Activated T-helper 9 cell treated with anti-CD3 and anti-CD28 coated beads, Interleukin-2, amount 50 U/mL, for 16 hours (primary cell): ENCODE measurements at places on chromosomes 16 and 17.
A peak's percentile ranks its signal among the peaks of the same experiment; 100 is the strongest.

DNA sequence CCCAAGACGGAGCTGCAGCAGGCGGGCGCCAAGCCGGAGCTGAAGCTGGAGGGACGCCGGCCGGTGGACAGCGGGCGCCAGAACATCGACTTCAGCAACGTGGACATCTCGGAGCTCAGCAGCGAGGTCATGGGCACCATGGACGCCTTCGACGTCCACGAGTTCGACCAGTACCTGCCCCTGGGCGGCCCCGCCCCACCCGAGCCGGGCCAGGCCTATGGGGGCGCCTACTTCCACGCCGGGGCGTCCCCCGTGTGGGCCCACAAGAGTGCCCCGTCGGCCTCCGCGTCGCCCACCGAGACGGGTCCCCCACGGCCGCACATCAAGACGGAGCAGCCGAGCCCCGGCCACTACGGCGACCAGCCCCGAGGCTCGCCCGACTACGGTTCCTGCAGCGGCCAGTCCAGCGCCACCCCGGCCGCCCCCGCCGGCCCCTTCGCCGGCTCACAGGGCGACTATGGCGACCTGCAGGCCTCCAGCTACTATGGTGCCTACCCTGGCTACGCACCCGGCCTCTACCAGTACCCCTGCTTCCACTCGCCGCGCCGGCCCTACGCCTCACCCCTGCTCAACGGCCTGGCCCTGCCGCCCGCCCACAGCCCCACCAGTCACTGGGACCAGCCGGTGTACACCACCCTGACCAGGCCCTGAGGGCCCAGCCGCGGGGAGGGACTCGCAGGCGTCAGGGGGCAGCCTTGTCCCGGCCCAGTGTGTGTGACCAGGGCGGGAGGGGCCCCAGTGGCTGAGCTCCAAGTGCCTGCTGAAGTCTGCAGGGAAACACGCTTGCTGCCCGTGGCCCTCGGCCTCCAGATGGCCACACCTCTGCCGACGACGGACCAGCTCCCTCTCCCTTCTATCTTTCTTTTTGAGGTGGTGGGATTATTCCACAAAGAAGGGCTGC is 3.4 kb downstream of the SOX8 start:
- DNase-seq: no peak

GRCh38 chr17:49038138-49038537 is 41.0 kb downstream of the IGF2BP1 start:
- no peak for DNase-seq

DNA sequence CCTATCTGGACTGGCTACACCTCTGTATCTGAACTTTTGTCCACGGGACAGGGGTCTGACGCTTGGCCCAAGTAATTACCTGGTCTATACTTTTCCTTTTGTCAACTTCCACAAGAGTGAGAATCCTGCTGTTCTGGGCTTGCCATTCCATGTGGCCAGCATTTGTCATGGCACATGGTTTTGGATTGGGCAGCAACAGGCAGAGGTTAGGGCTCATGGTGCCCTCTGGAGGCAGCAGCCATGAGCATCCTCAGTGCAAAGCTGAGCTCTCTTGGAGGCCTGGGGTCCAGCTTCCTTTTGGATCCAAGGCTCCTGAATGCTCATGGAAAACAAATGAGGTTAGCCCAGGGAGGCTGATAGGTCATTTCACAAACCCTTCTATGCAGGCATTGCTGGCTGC is 7.5 kb upstream of the EDC4 start:
- DNase-seq: no peak

GRCh38 chr17:33551911-33552310 is 258.8 kb upstream of the ASIC2 start:
- DNase-seq: no peak

GRCh38 chr16:426115-426905 is 861 bp downstream of the RAB11FIP3 start:
- DNase-seq: no peak

DNA sequence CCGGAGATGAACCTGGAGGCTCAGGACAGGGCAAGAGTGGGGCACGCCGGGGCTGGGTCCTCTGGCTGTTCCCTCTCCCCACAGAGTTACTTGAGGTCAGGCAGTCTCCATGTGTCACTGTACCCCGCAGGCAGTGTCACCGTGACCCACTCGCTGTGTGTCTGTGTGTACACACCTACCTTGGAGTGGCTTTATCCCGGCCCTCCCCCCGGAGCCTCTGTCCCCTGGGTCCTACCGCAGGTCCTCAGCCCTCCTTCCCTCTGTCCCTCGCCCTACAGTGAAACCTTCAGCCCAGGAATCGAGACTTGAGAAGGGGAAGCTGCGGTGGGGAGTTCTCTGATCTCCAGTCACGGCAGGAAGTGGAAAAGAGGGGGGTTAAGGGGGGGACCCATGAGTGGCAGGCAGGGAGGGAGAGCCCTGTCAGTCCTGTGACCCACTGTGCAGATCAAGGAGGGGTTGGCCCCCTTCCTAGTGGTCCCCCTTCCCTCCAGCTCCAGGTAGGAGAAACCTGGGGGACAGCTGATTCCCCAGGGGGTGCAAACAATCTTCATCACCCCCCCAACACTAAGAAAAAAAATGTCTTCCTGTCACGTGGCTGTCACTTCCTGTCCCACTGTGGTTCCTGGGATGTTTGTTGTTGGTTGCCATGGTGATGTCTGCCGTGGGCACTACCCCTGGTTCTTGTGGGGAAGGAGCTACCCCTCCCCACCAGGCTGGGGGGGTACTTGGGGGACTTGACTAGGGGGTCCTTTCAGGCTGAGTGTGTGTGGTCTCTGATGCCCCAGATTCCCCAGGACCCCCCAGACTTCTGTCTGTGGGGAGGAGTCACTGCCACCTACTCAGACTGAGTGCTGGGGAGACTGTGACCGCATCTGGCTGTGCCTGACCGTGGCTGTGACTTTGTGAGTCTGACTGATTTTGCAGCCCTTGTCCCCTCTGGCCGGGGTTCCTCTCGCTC is 13.7 kb downstream of the RARA start:
- DNase-seq: peak; percentile 75

DNA sequence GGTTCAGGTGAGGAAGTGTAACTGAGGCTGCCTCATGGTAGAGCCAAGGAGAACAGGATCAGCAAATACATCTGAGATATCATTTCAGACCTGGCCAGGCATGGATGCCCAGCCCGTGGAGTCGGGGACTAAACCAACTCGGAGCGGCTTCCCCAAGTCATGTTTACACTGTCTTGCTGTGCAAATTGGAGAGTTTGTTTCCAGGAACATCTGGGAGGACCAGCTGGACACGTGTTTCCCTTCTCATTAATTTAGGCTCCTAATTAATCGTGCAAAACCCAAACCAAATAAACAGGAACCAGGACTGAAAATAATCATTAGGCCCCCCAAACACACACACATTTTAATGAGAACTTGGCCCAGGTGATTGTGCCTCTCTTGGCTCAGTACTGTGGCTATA is 70.9 kb upstream of the SALL1 start:
- no peak for DNase-seq

DNA sequence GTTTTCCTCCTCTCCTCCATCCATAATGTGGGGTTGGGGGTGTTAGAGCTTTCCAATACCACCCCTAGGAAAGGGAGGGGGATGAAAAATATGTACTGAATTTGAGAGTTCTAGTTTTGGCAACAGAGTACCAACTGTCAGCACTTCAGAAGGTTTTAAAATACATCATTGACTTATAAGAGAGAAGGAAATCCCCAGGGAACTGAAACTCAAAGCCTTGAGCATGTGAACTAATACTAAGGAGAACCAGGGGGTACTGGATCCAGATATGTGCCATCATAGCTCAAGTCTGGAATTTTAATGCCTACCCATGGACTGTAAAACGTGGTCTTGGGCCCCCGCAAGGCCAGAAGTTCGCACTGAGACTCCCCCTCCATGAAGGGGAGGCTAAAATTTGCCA is 15.8 kb downstream of the CACNG5 start:
- no peak for DNase-seq

GRCh38 chr16:84527532-84528269 is 23.2 kb upstream of the MEAK7 start:
- DNase-seq: no peak

DNA sequence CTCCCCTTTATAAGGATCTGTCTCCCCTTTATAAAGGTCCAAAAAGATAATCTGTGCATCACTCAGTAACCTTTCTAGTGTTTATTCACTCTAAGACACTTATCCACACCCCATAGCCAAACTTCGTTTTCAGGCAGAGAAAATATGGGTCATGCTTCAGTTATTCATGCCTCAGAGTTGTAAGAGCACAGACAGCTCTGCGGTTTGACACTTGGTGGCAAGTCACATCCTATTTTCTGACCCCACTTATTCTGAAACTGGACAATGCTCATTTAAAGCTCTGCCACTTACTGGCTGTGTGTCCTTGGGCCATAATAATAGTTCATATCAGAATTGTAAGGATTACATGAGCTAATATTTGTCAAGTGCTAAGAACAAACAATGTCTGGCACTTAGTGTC is 2.0 kb upstream of the KRTAP2-1 start:
- no peak for DNase-seq

- DNase-seq: no peak
Measured at GRCh38 chr16:65658787-65659220, 536.9 kb upstream of the CDH11 start.

DNA sequence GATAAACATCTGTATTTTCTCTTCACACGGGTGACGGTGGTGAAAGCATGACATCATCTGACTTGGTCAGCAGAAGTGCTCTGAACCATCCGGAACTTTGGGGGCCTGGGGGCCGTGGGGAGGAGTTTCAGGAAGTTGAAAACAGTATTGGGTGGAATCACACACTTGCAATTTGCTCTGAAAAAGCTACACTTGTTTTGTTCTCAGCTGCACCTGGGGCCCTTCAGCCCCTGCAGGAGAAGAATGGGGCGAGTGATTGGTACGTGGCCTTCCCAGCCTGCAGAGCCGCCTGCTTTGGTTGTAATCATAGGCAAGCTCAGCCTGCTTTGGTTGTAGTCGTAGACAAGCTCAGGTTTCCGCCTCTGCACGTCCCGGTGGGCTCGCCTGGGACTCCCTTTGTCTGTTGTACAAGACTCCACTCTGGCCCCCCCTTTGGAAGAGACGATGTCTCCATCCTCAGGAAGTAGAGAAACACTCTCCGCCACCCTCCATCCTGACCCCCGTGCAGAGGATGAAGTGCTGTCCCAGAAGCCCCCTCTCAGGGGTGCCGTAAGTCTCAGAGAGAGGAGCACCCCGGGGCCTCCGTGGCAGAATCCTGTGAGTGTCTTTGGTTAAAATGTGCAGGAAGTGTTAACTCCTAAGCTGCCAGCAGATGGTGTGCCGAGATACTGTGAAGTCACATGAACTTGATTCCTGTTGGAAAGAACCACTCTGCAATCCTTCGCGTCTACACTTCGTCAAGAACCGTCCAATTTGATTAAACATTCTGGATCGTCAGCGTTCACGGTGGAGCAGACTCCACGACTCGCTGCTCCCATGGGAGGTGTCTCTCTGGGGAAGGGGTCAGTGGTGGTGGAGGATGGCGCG is 5.4 kb downstream of the BANP start:
- DNase-seq: peak; percentile 54

DNA sequence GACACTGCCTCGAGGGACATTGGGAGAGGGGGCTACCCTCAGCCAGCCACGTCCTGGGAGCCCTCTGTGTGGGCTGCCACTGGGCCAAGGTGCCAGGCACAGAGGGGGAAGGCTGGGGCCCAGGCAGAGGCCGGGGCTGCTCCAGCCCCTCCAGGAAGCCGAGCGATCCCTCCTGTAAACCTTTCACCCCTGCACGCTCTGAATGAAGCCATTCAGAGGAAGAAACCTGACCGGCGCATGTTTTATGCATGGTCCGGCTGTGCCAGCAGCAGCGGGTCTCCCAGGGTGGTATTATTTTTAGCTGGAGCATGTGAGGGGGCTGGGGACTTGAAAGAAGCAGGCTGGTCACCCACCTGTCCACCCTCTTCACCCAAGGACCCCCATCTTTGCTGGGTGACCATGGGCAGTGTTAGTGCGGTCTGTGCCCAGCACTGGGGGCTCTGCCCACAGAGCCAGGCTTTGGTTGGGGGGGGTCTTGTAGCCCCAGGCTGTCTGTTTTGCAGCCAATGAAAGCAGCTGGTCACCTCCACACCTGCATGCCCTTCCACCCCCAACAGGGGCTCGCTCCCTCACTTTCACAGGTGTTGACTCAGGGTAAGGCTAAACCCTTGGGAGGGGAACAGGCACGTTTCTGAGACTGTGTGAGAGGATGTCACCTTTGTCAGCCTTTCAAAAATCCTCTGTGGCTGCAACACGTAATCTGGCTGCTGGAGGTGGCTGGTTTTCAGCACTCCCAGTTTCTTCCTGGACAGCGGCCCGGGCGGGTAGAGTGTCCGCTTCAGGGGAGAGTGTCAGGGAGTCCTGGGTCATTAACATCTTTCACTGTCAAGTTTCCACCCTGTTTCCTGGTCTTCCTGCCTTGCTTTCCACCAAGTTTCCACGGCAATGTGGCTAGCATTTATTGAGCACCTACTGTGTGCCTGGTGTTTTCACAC is 77.1 kb upstream of the BRD7 start:
- no peak for DNase-seq

GRCh38 chr16:76343769-76344168 is 66.6 kb downstream of the CNTNAP4 start:
- DNase-seq: no peak

- DNase-seq: no peak
Measured at GRCh38 chr17:80939151-80940145, 52.2 kb upstream of the CHMP6 start.

- DNase-seq: no peak
Measured at GRCh38 chr17:77273397-77274085, 132.8 kb downstream of the SEC14L1 start.

GRCh38 chr16:2835638-2836493 is 5.8 kb downstream of the ZG16B start:
- DNase-seq: no peak

GRCh38 chr16:11612665-11613025 is 25.9 kb upstream of the LITAF start:
- DNase-seq: no peak

GRCh38 chr17:37546302-37546701 is 56.6 kb downstream of the DUSP14 start:
- no peak for DNase-seq

- no peak for DNase-seq
Measured at GRCh38 chr17:16470265-16470664, 21.7 kb downstream of the LRRC75A start.

- no peak for DNase-seq
Measured at GRCh38 chr17:82479602-82480001, 21.1 kb downstream of the NARF start.

GRCh38 chr17:60390186-60390585 is 1.7 kb downstream of the USP32 start:
- DNase-seq: no peak

- DNase-seq: no peak
Measured at GRCh38 chr17:75114552-75115314, 5.0 kb downstream of the ARMC7 start.
